ENCODE measurements at places on chromosomes 4 and X.

- DNase-seq, result no peak
These were observed 33.9 kb upstream of the STIM2 start for GRCh38 chr4:26826721-26827120.

GRCh38 chr4:80196922-80197573 is at the start of gene PRDM8:
Gene PRDM8, plus strand, starts transcription at chr4:80197503. Its CDS starts 2,578 bp downstream, at chr4:80200081.
- no peak for DNase-seq

DNA sequence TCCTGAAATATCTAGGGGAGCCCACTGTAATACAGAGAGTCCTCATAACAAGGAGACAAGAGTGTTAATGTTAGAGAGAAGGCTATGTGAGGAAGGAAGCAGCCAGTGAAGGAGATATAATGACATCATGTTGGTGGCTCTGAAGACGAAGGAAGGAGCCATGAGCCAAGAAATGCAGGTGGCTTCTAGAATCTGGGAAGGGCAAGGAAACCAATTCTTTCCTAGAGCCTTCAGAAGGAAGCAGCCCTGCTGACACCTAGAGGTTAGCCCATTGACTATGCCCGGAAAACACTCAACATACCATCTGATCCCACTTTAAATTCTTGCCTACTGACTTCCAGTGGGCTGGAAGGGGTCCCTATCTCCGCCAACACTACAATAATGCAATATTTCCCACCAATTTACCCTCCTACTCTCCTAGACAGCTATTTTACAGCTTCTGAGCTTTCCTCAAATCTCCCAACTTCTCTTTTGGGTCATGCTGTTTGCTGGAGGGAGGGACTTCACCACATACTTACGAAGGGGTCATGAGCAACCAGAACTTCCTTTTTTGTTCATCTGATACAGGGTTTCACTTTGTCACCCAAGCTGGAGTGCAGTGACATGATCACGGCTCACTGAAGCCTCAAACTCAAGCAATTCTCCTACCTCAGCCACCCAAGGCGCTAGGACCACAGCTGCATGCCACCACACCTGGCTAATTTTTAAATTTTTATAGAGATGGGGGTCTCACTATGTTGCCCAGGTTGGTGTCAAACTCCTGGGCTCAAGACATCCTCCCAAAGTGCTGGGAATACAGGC is 25.2 kb upstream of the G3BP2 start:
- DNase-seq, result no peak

GRCh38 chrX:1306909-1307625 is 29.5 kb upstream of the IL3RA start:
- DNase-seq, result no peak

- DNase-seq, result no peak
These were observed 244.0 kb upstream of the SMIM31 start for GRCh38 chr4:164509951-164510350.
